ENCODE measurements at places on chromosomes 2 and 18. TPM values are rescaled to one million over a fixed set of nuclear protein-coding genes. Genes with fewer than 3 reads are reported as not detected.

The SLC4A3 gene
- total RNA-seq: 10.1 TPM

The SANBR gene
- 5.7 TPM for total RNA-seq

The TUBB8B gene
- not detected for total RNA-seq

The EVX2 gene
- not detected for total RNA-seq

Data from posterior vena cava (tissue), 2 donors.